ENCODE measurements at places on chromosomes 6 and 20. TPM values are rescaled to one million over a fixed set of nuclear protein-coding genes. Genes with fewer than 3 reads are reported as not detected.
A peak's percentile ranks its signal among the peaks of the same experiment; 100 is the strongest.

- DNase-seq, result no peak
Observed at GRCh38 chr6:141513830-141514229, 618.9 kb upstream of the GJE1 start.

- no peak for DNase-seq
Observed at GRCh38 chr20:24990810-24991252, 1.7 kb downstream of the APMAP start.

DNA sequence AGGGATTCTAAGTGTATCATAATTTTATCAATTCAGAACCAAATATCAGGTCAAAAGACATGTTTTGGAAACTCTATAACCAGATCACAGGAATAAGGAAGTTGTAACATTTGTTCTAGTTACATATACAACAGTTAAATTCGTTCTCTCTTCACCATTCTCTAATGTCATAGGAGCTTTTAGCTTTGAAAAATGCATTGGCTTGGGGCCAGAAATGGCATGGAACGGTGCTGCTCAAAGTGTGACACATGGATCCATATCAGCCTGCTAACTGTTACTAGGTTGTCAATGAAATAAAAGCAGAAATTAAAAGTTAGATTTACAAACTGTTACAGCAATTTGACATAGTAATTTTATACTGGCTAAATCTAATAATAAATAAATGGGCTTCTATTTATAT, 120.3 kb downstream of the LCA5 start:
- DNase-seq, result no peak

DNA sequence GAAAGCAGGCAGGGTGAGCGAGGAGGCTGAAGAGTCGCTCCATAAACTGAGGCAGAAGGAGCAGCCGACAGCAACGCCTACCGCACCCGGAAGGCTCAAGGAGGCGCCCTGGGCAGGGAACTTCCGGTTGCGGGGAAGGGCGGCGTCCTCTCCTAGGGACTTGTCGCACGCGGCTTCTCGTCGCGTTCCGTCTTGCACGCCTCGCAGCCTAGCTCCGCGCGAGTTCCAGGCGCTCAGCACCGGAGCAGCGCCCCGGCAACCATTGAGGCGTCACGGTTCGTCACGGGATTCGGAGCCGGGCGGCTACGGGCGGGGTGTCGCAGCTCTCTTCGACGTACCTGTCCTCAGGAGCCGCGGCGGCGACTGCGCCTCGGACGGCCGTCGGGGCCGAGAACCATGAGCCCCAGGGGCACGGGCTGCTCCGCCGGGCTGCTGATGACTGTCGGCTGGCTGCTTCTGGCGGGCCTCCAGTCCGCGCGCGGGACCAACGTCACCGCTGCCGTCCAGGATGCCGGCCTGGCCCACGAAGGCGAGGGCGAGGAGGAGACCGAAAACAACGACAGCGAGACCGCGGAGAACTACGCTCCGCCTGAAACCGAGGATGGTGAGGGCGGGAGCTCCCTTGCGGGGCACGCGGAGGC, at the start of gene SPACA1:
Gene SPACA1, plus strand, starts transcription at position 332 of the 641 bp plus-strand sequence. Its CDS starts 65 bp downstream, at position 397.
- no peak for DNase-seq

GRCh38 chr6:169086020-169086419, 167.6 kb downstream of the THBS2 start:
- DNase-seq, result no peak

GRCh38 chr6:76441875-76442274, 369.4 kb upstream of the IMPG1 start:
- no peak for DNase-seq

- DNase-seq, result no peak
Observed at GRCh38 chr6:105107207-105107606, 72.6 kb downstream of the POPDC3 start.

GRCh38 chr6:51529240-51529639, 558.2 kb downstream of the PKHD1 start:
- DNase-seq, result no peak

- no peak for DNase-seq
Observed at GRCh38 chr6:111481836-111482187, 1.2 kb downstream of the REV3L start.

GRCh38 chr20:15550116-15550870, 1023.0 kb downstream of the KIF16B start:
- DNase-seq, result no peak

- DNase-seq, result peak; percentile 44
Observed at GRCh38 chr6:115838763-115839401, 221.8 kb downstream of the FRK start.

DNA sequence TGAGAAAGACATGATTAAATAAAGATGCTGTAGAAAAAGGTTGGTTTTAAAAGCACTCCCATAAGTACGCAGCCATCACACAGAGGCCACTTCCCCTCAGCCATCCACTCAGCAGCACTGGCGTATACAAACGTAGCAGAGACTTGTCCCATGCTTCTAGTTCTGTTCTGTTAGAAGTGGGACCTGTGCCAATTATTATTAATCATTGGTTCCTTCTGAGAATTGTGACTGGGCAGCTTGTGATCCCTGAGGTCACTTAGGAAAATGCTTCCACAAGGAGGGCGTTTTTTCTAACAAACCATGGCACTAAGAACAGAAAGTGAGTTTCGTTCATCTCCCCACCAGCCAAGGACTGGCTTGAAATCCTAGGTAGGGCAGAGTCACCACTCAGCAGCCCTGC, 53.9 kb downstream of the FAM120B start:
- DNase-seq, result no peak

GRCh38 chr6:104326173-104327001, 533.3 kb downstream of the HACE1 start:
- peak; percentile 89 for DNase-seq

DNA sequence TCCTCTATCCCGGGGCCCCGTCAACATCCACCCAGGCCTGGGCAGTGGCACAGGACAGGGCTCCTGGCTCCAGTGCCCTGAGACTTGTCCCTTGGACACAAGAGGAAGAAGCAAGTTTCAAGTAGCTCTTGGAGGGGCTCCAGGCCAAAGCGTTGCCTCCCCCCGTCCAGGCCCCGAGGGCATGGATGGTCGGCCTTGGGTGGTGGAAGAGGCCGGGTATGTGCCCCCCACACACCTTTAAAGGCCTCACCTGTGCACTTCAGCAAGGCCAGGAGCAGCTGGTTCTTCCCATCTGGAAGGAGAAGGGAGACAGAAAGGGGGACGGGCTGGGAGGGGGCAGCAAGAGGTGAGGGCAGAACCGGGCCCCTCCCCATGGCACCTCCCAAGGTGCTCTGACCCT, 190.3 kb downstream of the PREX1 start:
- DNase-seq, result no peak

- DNase-seq, result no peak
Observed at GRCh38 chr6:92848901-92849300, 570.5 kb downstream of the EPHA7 start.

Gene DPPA5
- total RNA-seq, result not detected

Gene OTOR
- total RNA-seq, result not detected

Gene GPR6
- not detected for total RNA-seq

Gene TREM1
- not detected for total RNA-seq
